ENCODE measurements at places on chromosomes 3 and 15.

- DNase-seq = no peak
Observed at GRCh38 chr3:182501856-182502255, 291.4 kb upstream of the ATP11B start.

DNA sequence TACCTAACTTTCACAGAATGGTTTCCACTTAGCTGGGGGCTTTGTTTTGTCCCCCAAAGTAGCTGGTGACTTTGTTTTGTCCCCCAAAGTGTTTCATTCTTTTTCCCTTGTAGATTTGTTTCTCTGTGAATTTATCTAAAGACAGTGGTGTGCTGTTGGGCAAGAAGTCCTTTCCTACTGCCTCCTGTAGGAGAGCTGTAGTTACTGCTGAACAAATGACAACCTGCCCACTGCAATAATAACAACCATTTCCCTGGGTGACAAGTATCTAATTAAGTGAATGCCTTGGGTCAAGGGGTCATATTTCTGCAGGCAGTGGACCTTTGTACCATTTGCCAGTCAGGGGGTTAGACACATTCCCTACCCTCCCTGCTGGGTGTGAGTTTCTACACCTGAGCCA is 125.4 kb upstream of the BFSP2 start:
- no peak for DNase-seq

DNA sequence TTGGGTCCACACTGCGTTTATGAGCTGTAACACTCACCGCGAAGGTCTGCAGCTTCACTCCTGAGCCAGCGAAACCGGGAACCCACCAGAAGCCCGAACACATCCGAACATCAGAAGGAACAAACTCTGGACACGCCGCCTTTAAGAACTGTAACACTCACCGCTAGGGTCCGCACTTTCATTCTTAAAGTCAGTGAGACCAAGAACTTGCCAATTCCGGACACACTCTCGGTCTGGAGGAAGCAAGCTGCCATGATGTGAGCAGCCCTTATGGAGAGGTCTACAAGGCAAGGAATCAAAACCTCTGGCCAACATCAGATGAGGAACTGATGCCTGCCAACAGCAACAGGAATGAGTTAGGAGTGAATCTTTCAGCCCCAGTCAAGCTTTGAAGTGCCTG is 62.9 kb downstream of the SLC28A2 start:
- no peak for DNase-seq

GRCh38 chr3:187012609-187013051 is 82.3 kb downstream of the ST6GAL1 start:
- no peak for DNase-seq

DNA sequence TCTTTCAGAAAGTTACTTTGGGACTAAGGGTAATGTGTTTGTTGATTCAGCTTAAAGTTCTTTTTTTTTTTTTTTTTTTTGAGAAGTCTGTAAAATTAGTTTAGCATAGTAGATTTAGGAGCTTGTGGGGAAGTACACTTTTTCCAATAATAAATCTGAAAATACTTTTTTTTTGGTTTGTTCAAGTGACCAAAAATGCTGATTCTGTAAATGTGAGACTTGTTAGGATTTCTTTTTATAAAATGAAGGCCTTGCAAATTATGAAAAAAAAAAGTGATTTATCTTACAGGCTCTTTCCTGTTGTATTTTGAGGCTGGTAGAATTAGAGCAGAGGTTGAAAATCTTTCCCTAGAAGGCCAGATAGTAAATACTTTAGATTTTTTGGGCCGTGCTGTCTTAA is 7.6 kb downstream of the OXNAD1 start:
- no peak for DNase-seq

DNA sequence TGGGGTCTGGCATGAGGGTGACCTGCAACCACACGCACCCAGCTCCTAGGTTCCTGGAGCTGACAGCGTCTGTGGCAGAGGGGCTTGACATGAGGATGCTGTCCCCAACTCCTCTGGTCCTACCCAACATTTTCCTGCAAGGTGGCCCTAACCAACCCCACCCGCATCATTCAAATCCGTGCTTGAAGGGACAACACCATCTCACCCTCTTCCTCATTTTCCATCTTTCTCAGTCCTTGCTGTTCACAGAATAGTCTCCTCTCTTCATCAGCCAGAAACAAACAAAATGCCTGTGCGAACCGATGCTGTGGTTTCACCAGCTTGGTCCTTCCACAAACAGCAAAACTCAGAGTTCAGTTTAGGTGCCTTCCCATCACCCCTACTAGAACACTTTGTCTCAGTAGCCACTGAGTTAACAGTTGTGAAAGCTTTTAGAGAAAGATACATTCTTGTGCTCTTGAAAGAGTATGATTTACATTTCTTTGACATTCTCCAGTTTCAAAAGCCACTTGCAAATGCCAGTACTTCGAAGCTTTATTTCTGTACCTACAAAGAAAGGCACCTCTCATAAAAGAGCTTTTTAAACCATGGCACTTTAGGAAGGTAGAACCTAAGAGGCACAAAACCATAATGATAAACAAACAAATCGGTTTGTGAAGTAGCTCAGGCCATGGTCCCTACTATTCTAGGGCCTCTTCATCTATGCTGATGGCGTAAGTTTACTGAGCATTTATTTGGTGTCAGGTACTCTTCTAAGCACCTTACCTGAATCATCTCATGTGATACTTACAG is 360.1 kb downstream of the SHQ1 start:
- DNase-seq = no peak

GRCh38 chr3:48402907-48403306 is 27.0 kb downstream of the PLXNB1 start:
- no peak for DNase-seq

DNA sequence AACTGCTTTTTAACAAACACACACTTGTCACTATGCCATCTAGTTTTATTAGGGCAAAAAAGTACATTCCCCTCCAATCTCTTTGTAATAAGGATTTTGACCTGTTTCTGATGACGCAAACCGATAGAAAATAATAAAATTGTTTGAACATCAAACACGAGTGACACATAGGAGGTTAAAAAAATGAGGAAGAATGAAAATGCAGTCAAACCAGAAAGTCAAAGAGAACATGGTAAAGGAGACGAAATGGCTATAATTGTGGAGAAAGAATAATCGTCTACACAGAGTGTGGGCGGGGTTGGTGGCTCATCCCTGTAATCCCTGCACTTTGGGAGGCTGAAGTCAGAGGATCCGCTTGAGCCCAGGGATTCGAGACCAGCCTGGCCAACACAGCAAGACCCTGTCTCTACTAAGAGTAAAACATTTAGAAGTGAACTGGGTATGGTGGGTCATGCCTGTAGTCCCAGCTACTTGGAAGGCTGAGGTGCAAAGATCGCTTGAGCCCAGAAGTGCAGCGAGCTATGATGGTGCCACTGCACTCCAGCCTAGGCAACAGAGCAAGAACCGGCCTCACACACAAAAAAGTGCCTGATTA is 83.2 kb downstream of the MEIS2 start:
- DNase-seq = no peak

GRCh38 chr3:133970916-133971315 is 58.8 kb downstream of the SLCO2A1 start:
- no peak for DNase-seq

- DNase-seq = no peak
Observed at GRCh38 chr3:12470111-12470510, 14.2 kb upstream of the TSEN2 start.

GRCh38 chr15:85984241-85984640 is 95.4 kb upstream of the AGBL1 start:
- DNase-seq = no peak

GRCh38 chr15:75197062-75197630 is 4.5 kb upstream of the C15orf39 start:
- DNase-seq = no peak

GRCh38 chr15:40618023-40618422 is 24.0 kb downstream of the KNL1 start:
- no peak for DNase-seq

DNA sequence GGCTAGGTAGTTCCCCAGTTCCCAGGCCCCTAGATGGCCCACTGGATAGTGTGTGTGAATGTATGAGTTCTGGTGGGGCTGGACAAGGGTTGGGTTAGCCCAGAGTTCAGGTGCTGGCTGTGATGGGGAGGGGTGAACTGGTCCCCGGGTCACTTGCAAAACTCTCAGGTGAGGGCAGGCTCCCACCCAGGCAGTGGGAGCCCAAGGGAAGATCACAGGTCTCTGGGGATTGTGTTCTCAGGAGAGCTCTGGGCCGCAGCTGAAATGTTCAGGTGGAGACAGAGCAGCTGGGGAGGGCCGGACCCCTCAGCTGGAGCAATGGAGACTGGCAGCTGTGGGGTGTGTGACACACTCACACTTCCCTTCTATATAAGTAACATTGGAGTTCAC is 12.8 kb upstream of the FAM98B start:
- DNase-seq = no peak

- DNase-seq = no peak
Observed at GRCh38 chr3:55796533-55796932, 309.4 kb upstream of the WNT5A start.

DNA sequence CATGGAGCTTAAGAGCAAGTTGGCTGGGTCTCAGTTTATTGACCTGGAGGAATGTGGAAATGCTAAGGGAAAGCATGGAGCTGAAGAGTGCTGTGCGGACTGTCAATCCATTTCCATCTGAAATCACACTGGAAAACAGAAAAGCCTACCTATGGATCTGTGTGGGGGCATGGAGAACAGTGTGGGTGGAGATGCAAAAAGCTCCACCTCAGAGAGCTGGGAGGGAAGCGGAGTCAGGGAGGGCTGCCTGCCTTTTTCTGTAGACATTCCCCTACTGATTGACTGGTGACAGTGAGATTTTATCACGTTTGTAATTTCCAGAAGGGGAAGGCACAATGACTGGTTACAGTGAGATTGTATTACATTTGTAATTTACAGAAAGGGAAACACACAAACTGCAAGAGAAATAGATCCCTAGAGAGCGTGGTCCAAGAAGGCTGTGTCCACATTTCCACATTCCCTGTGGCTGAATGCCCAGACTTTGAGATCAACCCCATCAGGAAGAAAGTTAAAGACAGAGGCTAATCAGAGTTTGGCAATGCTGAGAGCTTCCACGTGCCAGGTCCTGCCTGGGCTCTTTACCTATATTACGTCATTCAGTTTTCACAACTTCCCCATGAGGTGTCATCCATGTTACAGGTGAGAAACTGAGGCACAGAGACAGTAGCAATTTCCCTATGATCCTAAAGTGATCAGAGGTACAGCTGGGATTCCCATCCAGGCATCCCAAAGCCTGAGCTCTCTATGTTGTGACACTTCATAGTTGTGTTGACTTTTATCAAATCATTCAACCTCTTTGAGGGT is 67.7 kb upstream of the NSMCE3 start:
- no peak for DNase-seq

DNA sequence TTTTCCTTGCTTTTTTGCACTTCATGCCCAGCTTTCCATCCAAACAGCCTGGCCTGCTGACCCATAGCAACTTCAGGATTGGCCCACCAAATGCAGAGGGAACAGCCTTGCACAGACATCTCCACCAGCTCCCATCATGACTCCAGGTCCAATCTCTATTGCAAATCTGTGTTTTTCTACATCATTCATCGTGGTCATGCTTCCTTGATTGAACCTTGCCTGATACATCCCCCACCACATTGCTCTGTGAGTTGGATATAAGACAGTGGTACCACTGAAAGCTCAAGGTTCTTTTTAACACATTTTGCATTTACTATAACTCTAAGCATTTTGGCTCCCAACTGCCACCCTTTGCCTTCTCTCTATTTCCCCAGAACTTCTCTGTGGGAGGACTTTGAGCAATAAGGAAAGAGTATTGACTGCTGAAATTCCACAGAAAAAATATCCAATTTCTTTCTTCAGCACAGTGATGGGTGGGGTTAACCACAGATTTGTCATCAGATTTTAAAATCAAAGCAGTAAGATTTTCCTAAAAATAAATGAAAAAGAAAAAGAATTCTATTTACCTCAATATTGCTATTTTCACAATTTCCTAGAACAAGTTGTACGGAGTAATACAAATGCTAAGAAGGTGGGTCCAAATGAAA is 114.6 kb upstream of the GALNT15 start:
- peak; percentile 20 for DNase-seq

DNA sequence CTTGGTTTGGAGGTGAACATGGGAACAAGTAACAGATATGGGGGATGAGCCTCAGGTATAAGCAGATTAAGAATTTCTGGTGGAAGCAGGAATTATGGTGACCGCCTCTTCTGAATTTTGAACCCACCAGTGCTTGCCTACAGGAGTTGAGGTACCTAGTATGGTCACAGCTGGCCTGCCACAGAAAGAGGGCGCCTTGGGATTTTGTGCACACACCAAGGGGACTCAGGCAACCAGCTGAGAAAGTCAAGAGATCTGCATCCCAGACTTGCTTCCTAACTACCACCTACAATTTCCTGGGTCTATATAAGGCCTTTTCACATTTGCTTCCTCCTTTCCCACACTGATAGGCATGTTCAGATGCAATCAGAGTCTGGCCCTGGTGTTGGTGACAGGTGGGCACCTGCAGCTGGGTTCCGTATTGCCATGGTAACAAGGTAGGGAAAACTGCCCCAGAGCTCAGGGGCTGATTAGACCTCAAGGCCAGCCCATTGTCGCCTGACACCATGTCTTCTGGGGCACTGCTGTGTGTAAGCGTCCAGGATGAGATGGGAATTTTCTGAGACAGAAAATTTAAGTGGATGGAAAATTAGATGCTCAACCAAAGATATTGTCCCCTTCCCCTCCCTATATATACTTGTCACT is 75.9 kb upstream of the RASGRF1 start:
- DNase-seq = no peak

- DNase-seq = no peak
Observed at GRCh38 chr15:56228352-56228751, 15.3 kb downstream of the RFX7 start.

DNA sequence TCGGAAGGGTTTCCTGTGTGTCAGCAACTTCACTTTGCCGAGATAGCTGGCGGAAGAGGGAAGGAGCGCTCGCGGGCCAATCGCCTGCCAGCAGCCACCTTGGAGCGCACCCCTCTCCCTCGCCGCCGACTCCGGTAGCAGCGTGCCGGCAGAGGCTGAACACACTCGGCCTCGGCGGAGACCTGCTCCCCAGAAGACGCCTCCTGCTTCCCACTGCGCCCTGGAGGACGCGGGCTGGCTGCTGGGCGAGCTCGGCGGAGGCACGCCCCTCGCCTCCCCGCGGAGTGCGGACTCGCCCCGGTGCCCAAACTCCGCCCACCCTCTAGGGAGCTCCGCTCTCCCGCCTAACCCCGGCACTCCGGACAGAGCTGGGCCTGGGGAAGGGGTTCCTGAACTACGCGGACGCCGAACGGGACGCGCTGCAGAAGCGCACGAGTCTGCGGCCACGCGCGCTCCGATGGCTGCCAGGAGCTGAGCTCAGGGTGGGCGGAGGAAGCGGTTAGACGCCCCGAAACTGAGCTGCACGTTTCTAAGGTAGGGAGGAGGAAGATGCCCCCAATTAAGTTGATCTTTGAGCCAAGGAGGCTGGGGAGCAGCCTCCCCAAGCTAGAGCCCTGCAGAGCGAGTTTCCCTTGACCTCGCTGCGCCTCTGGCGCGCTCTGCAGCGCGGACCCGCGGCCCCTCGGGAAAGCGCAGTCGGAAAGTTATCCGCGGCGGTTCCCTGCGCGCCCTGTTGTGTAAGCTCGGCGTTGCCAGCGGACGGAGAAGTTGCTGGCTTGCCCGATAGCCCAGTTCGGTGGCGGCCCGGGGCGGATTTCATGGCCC is at the start of gene P2RY1:
Gene P2RY1 (plus strand): TSS at position 356 of the 825 bp plus-strand sequence. CDS start 652 bp downstream, outside the sequence.
- peak; percentile 69 for DNase-seq

- no peak for DNase-seq
Observed at GRCh38 chr3:5205165-5205941, 17.8 kb downstream of the EDEM1 start.

Measured in RWPE1 (cell line).